ENCODE measurements at places on chromosomes 2 and 18.

DNA sequence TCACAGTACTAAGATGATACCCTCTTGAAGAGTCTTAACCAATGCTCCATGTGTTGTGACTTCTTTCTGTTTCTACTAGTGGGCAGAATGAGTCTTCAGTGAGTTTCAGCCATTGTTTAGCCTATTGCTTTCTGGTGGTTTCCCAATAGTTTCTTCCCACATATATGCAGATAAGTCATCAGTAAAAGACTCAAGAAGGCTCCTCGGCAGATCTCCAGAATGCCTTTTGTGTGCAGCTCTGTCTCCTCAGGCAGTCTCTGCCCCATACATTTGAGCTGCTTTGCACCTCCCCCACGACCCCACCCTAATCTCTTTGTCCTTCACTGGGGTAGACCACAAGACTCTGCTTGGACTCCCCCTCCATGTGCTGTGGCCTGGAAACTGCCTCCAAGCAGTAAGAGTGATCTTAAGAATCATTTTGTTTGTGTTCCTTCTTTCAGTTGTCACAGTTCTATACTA, 71.6 kb upstream of the CHRNA1 start:
- peak; percentile 38 for DNase-seq

DNA sequence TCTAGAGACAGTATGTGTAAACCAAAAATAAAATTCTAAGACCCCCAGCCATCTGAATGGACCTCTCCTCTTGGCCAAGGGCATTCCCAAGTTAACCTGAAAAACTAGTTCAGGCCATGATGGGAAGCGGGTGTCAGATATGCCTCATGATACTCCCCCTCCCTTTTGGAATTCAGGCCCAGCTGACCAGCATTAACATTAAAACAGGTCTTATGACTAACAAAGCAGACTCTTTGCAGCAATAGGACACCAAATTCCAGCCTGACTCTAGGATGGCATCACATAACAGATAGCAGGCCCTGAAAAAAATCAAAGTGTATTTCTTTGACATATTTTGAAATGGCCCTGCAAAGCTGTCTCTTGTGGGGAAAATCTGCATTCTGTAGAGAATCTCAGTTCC, 73.3 kb upstream of the L3MBTL4 start:
- peak; percentile 87 for DNase-seq

DNA sequence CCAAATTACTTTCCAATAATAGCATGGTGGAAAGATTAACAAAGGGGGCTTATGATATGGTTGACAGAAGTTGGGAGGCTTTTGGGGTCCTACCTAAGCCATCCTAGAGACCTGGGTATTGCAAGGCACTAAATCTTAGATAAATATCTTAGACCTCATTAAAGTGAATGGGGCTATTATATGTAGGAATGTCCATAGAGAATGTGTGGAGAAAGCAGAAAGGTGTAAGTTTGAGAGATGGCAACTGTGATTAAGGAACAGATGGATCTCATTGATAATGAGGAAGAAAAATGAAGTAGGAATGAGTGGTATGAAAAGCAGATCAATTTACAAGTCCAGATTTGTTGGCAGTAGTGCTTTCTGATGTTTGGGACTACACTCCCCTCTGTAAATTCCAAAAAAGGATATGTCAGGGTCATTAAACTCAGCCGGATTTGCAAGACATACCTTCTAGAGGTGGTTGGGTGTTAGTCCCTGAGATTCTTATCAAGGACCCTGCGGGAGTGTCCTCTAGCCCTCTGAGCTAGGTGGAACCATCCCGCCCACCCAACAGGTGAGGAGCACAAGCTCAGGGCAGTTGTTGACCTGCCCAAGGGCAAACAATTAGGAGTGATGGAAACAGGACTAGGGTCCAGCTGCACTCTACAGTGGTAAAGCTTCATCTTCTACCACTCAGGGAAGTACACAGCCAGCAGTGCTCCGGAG, 12.1 kb downstream of the TCF7L1 start:
- no peak for DNase-seq

GRCh38 chr2:69482471-69482870, 45.2 kb upstream of the NFU1 start:
- no peak for DNase-seq

All from GM23338 (cell line).